ENCODE measurements at places on chromosomes 11 and 22. TPM values are rescaled to one million over a fixed set of nuclear protein-coding genes. Genes with fewer than 3 reads are reported as not detected.

The FGF4 gene
- not detected for polyA plus RNA-seq

- no peak for DNase-seq
These were observed 415.4 kb downstream of the BRD1 start for GRCh38 chr22:49412236-49412635.

DNA sequence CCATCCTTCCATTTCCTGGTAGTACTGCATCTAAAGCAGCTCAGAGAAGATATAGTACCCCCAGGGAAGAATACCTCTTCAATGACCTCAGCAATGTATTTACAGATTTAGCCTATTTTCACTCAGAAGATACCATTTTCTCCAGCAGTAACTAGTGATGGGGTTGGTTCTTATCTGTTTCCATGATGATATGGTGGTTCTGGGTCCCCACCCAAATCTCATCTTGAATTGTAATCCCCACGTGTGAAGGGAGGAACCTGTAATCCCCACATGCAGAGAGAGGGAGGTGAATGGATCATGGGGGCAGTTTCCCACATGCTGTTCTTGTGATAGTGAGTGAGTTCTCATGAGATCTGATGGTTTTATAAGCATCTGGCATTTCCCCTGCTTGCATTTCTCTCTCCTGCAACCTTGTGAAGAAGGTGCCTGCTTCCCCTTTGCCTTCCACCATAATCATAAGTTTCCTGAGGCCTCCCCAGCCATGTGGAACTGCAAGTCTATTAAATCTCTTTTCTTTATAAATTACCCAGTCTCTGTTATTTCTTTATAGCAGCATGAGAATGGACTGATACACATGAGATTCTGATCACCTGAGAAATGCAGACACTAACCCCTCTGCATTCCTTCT lies 139.2 kb downstream of the CCDC81 start:
- DNase-seq: no peak

DNA sequence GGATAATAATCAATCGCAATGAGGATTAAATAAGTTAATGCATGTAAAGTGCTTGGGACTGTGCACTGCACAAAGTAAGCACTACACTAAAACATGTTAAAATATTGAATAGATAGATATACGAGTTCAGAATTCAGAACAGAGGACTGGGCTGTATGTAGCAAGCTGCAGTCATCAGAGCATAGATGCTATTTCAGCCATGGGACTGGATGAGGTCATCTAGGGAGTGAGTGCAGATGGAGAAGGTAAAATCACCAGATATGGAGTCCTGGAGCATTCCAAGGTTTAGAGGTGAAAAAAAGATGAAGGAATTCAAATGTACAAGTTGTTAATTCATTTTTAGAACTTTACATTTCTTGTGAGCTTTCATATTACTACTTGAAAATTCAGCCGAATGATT lies 347.5 kb upstream of the DDI1 start:
- no peak for DNase-seq
